Posterior cingulate gyrus (tissue), 11 donors: ENCODE measurements at places on chromosomes 1 and 21.
A peak's percentile ranks its signal among the peaks of the same experiment; 100 is the strongest.

- DNase-seq, result no peak
Observed at GRCh38 chr1:192709544-192709943, 73.6 kb downstream of the RGS13 start.

- DNase-seq, result no peak
Observed at GRCh38 chr1:178086294-178086693, 7.6 kb upstream of the RASAL2 start.

DNA sequence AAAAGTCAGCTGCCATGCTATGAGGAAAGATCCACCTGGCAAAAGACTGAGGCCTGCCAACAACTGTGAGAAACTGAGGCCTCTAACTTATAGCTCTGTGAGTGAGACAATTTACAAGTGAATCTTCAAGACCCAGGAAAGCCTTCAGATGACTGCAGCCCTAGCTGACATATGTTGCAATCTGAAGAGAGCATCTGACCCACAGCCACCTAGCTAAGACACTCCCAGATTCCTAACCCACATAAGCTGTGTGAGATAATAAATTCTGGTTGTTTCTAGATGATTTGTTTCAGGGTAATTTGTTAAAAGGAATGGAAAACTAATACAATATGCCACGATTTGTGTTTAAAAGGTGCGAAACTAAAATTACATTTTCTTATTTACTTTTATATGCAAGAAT, 55.1 kb downstream of the HFM1 start:
- no peak for DNase-seq

DNA sequence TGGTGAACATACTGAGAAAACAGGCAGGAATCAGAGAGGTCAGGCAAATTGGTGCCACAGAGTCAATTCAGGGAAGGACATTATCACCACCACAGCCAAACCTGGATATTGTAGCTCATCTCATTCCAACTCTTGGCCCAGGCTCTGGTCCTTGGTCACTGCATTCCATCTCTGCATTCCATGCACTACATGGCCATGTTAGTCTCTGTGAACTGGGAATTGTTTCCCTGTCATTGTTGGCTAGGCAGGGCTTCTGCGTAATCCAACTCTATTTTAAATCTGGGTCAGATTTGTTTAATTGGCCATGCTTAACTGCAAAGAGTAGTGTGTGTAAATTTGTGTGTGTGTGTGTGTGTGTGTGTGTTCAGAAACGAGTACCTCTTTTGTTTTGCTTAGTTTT, 837.6 kb upstream of the ADAMTS5 start:
- no peak for DNase-seq

DNA sequence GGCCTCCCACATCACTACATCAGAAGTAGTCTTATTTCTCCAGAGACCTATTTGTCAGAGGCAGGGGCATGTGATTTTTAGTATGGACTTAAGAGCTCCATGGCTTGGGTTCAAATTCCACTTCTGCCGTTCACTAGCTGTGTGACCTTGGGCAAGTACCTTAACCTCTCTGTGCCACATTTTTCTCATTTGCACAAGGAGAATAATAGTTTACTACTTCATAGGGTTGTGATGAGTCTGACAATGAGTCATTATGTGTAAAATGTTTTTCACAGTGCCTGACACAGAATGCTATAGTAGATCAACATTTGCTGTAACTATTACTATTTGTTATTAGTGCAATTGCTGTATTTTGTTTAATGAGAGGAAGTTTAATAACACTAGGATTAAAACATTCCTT, 200.6 kb downstream of the PRDM2 start:
- DNase-seq, result no peak

DNA sequence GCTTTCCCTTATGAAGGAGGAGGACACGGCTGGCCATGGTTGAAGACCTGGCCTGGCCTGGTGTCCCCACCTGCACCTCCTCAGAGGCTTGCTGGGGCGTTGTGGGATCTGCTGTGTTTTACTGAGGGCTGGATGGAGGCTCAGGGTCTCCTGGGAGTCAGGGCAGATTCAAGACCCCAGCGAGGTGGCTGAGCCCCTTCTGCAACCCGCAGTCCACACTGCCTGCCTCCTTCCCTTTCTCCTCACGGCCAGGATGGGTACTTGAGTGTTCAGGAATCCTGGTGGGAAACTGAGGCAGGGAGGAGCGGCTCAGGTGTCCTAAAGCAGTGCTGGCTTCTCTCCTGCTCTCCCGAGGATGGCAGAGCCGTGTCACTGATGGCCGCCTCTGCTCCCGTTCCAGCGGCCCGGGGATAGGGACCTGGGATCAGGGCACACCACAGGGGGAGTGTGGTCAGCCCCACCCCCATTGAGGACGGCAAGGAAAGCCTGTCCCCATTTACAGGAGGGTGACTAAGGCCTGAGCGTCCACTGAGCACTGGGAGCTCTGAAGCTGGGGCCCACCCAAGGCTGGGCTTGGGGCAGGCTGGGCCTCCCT, 47.5 kb downstream of the TRPM2 start:
- DNase-seq, result no peak

GRCh38 chr1:153032677-153033308, 1.8 kb downstream of the SPRR1B start:
- peak; percentile 8 for DNase-seq

DNA sequence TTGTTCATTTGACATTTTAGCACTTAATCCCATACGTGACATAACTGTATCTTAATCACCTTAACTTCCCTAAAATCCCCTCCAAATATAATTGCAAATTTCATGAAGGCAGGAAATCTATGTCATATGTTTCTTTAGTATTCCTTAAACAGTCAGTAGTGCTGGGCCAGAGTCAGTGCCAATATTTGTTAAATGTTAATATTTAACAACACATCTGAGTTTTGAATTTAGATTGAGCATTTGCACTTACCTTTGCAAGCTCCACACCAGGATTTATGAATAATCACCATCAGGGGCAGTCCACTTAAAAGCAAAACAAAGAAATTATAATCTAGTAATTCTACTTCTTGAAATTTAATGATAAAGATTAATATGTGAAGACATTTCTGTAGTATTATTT, 5.3 kb downstream of the KTI12 start:
- DNase-seq, result no peak

DNA sequence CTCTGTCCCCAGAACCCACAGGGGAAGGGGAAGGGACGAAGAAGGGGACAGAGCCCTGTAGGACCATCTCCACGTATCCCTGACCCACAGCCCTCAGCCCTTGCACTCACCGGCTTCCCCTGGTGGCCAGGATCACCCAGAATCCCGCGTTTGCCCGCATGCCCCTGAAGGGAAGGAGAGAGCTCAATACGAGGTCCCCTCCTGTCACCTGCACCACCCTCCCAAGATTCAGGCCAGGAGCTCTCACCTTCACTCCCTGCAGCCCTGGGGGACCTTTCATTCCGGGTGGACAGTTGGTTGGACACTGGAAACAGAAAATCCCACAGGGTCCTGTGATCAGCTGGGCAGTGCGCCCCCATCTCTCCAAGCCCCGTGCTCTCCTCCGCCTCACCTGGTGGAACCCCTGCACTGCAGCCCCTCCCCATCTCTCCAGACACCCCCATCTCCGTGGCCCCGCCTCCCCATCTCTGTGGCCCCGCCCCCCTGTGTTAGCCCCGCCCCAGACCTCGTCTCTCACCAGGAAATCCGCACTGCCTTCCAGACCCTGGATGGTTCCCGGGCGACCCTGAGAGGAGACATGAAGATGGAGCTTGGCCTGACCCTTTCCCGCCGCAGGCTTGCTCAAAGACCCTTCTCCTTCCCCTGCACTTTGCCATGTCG, 6.0 kb downstream of the COL9A2 start:
- no peak for DNase-seq

- DNase-seq, result no peak
Observed at GRCh38 chr1:170545476-170545875, 13.5 kb downstream of the GORAB start.

DNA sequence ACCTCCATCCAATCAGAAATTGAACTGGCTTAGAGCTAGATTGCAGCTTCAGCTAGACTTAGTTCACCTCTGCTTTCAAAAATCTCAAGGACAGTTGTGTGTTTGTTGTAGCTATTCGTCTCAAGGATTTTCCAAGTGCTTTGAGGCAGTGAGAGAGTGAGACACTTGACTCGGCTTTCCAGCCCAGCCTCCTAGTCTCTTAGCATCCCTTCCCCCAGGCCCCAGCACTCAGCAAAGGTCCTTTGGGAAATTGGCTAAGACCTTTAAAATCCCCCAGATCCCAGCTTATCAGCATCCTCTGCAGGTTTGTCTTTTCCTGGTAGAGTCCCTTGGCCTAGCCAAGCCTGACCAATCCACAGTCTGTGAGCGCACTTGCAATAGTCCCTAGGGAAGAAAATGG, 47.9 kb upstream of the PROX1 start:
- DNase-seq, result no peak

DNA sequence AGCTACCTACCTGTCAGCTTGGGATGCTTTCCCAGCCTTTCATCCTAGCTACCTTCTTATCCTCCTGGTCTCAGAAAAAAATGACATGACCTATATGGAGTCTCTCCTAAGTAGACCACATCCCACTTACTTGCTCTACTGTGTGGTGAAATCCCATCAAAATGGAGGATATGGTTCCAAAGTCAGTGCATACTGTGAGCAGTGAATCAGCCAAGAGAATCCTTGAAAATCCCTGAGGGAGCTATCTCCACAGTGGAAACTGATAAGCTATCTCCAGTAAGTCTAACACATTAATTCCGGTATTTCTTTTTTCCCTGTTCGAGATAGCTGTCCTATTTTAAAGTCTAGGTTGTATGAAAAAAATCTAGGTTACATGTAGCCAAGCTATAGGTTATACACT, 189.7 kb downstream of the FGGY start:
- no peak for DNase-seq

DNA sequence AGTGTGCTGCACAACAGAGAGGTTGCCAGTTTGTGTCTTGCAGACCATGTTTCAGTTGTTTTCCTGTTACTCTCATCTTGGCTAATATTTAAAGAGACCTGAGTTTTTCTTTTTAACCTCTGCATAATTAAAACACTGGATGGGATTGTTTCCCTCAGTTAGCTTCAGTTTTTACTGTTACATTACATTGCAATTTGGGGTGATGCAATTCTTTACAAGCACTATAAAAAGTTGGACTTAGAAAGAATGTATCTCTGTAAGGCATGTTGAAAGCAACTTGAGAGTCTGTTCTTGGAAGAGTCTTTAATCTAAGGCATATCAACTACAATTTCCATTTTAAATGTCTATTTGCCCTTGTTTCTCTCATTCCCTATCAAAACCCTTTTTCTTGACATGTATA, 99.1 kb downstream of the DNM3 start:
- DNase-seq, result no peak

DNA sequence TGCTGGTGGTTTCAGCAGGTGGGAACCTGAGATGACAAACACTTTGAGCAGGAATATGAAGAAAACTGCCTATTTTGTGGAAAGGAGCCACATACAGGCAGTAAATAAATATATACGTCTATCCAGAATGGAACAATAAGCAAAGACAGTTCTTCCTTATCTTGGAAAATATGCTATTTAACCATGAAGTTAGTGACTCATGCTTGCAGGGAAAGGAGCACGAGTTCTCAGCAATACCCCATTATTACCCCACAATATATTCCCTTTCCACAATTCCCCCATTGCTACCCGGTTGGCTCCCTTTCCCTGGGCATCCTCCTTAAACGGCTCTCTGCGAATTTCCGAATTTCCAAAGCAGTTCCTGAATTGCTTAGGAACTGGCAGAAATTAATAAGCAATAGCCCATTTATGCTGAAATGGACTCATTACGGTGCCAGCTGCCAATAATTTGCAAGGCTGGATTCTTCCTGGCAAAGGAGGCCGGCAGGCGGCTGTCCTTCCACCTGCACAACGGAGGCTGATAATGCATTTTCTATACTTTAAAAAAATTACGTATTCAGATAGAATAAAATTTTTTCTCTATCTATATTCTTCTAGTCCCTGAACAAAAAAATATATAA, 65.4 kb downstream of the TIAM1 start:
- DNase-seq, result no peak

GRCh38 chr21:27799861-27800260, 833.0 kb upstream of the ADAMTS5 start:
- DNase-seq, result no peak

DNA sequence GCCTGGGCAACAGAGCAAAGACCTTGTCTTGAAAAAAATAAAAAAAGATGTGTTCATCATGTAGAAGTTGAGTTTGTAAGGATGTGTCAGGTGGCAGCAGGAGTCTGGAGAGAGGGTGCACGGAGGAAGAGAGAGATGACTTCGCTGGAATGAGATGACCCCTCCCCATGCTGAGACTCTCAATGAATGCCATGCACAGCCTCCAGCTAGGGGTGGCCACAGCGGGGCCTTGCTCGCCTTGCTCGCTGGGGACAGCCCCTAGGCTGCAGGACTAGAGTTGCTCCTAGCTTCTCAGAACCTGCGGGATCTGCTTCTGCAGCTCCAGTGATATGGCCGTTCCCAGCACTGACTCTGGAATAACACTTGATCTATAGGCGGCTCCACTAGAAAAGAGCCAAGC, 6.6 kb upstream of the C2CD2 start:
- no peak for DNase-seq

- no peak for DNase-seq
Observed at GRCh38 chr1:28582248-28582615, 9.8 kb upstream of the RAB42 start.

GRCh38 chr1:226732856-226733291, 6.2 kb downstream of the ITPKB start:
- no peak for DNase-seq

DNA sequence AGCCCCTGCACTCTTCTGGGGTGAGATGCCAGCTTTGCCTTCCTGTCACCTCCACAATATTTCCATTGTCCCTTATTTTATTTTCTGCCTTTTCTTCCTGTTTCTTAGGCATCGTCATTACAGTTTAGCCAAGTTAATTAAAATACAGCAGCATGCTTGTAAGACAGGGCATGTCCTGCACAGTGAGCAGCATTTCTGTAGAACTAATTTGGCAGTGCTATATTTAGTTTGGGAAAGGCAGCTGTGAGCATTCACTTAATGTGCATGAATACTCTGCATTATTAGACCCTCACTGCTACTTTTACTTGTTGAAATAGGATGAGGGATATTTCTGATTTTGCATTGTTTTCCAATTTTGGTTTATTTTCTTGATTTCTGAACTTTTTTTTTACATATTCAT, 133.3 kb downstream of the KCNK2 start:
- DNase-seq, result no peak

GRCh38 chr1:175522880-175523279, 220.5 kb downstream of the TNR start:
- no peak for DNase-seq

- DNase-seq, result no peak
Observed at GRCh38 chr1:191145834-191146233, 668.2 kb upstream of the BRINP3 start.

- DNase-seq, result no peak
Observed at GRCh38 chr1:230463760-230464159, 37.6 kb upstream of the PGBD5 start.

GRCh38 chr1:99474350-99474893, 171.5 kb upstream of the PALMD start:
- no peak for DNase-seq

DNA sequence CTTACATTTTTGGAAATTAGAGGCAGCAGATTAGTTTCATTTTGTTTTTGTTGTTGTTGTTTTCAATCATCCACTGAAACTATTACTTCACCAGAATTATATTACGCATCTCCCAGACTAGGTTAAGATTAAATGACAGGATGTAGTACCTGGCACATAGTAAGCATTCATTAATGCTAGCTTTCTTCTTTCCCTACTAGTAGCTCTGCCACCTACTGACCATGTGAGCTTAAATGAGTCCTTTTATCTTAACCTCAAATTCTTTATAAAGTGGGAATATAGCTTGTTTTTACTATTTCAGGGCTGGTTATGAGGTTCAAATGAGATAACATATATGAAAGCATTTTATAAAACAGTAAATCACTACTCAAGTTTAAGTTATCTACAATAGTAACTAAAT, 10.2 kb upstream of the ASPM start:
- no peak for DNase-seq

- no peak for DNase-seq
Observed at GRCh38 chr1:27367160-27367650, 444 bp upstream of the MAP3K6 start.
